EL (cell line): ENCODE measurements at places on chromosomes 7 and 10.

DNA sequence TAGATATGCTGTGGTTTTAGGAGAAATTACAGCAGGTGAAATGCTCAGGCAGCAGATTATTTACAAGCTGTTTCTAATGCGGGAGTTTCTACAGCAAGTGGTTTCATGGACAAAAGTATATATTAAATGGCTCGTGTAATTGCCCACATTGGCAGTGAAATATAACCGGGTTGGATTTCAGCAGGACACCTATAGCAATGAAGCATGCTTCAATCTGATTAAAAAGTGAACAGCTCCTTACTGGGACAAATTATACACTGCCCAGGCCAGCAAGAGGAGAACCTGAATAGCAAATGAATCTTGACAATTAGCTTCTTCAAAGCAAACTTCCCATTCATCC is 35.2 kb upstream of the LYZL1 start:
- no peak for DNase-seq

DNA sequence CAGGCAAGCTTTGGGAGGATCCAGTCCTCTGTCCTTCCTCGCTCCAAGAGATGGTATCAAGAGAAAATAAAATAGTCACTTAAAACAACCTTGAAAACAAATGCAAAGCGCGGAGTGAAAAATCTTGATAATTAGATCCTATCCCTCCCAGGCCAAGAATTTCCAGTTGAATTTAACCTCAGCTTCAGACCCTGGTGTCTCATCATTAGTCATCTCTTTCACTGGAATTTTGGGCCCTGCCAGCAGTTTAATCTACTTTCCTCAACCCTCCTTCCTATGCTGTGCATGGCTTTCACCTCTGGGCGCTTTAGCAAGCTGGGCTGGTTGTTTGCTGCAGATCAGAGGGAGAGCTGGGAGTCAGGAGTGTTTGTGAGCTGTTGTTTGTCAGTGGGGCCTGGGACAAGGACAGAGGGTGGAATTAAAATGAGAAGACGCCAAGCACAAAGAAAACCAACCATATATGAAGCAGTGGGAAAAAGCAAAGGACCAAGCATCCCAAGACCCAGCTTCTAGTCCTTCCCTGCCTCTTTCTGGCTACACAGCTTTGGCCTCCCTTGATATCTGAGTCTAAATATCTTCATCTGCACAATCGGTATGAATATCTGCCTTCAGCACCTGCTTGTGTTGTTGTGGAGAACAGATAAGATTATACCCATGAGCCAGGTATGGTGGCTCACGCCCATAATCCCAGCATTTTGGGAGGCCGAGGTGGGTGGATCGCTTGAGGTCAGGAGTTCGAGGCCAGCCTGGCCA is 13.5 kb downstream of the MYOF start:
- peak; percentile 97 for DNase-seq

DNA sequence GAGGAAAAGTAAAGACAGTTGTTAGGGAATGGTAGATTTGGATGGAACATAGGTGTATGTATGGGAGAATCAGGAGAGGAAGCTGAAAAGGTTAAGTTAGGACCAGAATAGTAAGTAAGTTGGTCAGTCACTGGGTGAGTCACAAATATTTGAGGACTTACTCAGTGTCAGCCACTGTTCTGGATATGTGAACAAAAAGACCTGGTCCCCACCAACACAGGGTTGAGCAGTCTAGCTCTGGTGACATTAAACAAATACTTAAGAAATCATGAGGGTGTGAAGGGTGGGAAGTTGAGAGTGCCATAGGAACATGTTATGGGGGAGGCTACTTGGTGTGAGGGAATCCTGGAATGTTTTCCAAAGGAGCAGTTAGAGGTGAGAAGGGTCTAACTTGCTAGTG is 246.9 kb downstream of the PTEN start:
- DNase-seq = peak; percentile 81

- peak; percentile 28 for DNase-seq
Observed at GRCh38 chr7:80387634-80388193, 124.2 kb downstream of the GNAT3 start.

- DNase-seq = peak; percentile 73
Observed at GRCh38 chr10:129531195-129531968, 64.3 kb downstream of the MGMT start.

- peak; percentile 46 for DNase-seq
Observed at GRCh38 chr7:157032644-157033482, 22.4 kb upstream of the MNX1 start.

- no peak for DNase-seq
Observed at GRCh38 chr10:127036987-127037386, 131.8 kb downstream of the DOCK1 start.

- DNase-seq = no peak
Observed at GRCh38 chr10:84766923-84767322, 438.5 kb downstream of the CCSER2 start.
